ENCODE measurements at places on chromosomes 13 and 19. TPM values are rescaled to one million over a fixed set of nuclear protein-coding genes. Genes with fewer than 3 reads are reported as not detected.

Gene ASPDH
- total RNA-seq: not detected

Gene RFPL4AL1
- not detected for total RNA-seq

Gene FPR1
- 0.60 TPM for total RNA-seq

Gene MBOAT7
- total RNA-seq: 54.7 TPM

Gene SOX21
- total RNA-seq: 17.9 TPM

Gene ILF3
- total RNA-seq: 136 TPM

Gene SCGB2B2
- 5.8 TPM for total RNA-seq

Gene SLC27A5
- 13.2 TPM for total RNA-seq

Gene ATP8A2
- total RNA-seq: 0.24 TPM

Gene PDX1
- not detected for total RNA-seq

- H3K27me3 ChIP-seq: no peaks in the 10 kb centered on the region
- H3K4me1 ChIP-seq: no peaks in the 10 kb centered on the region
- no peak overlapping the region for H3K4me3 ChIP-seq
- no peak overlapping the region for H3K27ac ChIP-seq
These were observed 37.4 kb upstream of the GAS6 start for GRCh38 chr13:113901231-113901630.

DNA sequence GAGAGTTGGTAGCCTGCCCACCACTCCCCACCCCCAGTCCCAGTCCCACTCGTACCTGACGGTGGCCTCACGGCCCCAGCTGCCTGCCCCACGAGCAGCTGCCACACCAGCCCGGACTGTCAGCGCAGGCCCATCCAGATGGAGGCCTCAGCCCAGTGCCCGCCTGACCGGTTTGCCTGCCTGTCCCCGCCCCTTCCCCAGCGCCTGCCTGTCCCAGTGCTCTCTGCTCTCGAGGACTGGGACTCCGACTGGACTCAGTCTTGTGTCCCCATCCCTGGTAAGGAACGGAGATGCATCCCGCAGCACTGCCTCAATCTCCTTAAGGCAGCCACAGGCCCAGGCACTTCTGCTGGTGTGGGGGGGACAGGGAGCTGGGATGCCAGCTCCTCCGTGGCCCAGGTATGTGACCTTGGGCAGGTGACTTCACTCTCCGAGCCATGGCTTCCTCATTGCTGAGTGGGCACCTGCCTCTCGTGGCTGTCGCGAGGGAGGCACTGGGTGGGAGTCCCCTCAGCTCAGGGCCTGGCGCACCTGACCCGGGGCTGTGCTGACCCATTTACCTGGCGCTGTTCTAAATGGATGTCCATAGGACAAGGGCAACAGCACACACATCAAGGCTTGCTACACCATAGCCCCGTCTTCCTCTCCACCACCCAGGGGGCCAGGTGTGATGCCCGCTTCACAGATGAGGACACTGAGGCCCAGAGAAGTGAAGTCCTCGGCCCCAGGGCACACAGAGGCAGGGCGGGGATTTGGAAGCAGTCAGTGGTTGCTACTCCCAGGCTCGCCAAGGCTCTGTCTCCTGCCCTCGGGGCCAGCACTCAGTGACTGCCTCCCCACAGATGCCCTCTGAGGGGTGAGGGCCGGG, at the start of gene NKPD1:
NKPD1 (minus strand) TSS at position 113 of the 868 bp plus-strand sequence. CDS start 832 bp downstream, outside the sequence.
- peak within 1 kb of the TSS; percentile 38 for H3K4me3 ChIP-seq
- peaks cover 77% of the 10 kb centered on the region for H3K4me1 ChIP-seq

DNA sequence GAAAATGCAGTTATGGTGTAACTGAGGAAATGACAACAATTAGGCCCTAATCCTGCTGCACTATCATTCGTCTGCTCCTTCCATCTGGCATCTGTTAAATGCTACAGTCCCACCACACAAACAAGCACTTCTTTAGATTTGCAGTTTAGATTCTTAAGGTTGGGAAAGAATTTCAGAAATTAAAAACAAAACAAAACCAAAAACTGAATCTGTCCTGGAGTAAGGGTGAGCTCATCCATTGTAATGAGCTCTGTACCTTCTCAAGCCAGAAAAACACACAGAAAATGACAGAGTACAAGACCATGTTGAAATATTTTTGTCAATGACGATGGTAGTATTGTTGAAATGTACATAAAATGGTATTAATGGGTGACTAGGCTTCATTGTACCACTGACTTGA, 28.3 kb downstream of the SMAD9 start:
- H3K36me3 ChIP-seq: no peaks in the 10 kb centered on the region
- no peak for DNase-seq
- H3K27ac ChIP-seq: no peak overlapping the region
- H3K4me1 ChIP-seq: no peaks in the 10 kb centered on the region

GRCh38 chr19:9413240-9413954, 22.0 kb downstream of the ZNF266 start:
- H3K36me3 ChIP-seq: peaks cover 62% of the 10 kb centered on the region
- H3K27me3 ChIP-seq: no peaks in the 10 kb centered on the region
- H3K4me3 ChIP-seq: no peak overlapping the region

- H3K27me3 ChIP-seq: no peaks in the 10 kb centered on the region
- no peak overlapping the region for H3K27ac ChIP-seq
- H3K4me3 ChIP-seq: no peak overlapping the region
These were observed 5.1 kb downstream of the RAP2A start for GRCh38 chr13:97438856-97439595.

DNA sequence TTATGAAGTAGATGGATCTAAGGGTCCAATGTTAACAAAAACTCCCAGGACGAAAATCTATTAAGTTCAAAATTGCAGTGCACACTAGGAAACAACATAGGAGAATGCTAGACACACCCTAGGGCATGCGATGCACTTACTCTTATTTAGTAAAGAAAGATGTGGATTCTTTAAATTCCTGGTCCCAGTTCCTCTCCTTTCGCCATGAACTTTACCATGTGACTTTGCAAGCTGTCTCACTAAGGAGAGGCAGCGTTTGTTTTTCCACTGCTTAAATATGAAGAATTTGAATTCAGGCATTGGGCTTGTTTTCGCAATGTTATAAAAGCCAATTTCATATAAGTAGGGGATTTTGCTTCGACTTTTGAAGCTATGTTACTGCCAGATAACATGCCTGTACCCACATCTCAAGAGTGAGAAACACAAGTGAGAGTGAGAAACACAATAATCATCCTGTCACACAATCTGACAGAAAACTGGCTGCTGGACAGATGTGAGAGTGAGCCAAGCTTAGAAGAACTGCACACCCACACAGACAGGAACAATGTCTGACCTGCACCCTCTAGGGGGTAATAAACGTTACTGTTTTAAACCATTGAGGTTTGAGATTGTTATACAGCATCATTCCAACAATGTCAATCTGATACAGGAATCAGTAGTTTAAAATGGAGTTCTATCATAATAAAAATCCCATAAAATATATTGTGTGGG, 1308.4 kb downstream of the SLITRK5 start:
- no peak for DNase-seq
- no peaks in the 10 kb centered on the region for H3K4me1 ChIP-seq
- no peaks in the 10 kb centered on the region for H3K27me3 ChIP-seq
- H3K4me3 ChIP-seq: no peak overlapping the region
- no peak overlapping the region for H3K27ac ChIP-seq

DNA sequence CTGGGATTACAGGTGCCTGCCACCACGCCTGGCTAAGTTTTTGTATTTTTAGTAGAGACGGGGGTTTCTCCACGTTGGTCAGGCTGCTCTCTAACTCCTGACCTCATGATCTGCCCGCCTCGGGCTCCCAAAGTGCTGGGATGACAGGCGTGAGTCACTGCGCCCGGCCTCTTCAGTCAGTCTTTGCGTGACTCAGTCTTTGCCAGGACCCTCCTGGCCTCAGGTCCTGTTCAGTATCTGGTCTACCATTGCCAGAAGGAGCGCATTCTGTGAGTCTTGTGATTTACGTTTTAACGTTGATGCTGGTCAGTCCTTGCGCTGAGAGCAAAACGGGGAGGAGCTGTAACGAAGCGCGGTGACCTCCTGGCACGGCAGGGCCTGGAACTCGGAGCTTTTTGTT, 7.6 kb upstream of the HMG20B start:
- no peaks in the 10 kb centered on the region for H3K27me3 ChIP-seq
- no peak for DNase-seq
- no peaks in the 10 kb centered on the region for H3K4me1 ChIP-seq
- H3K36me3 ChIP-seq: no peaks in the 10 kb centered on the region

- no peaks in the 10 kb centered on the region for H3K36me3 ChIP-seq
- H3K27ac ChIP-seq: no peak overlapping the region
- no peaks in the 10 kb centered on the region for H3K27me3 ChIP-seq
- no peaks in the 10 kb centered on the region for H3K4me1 ChIP-seq
These were observed 1491.9 kb downstream of the SLITRK5 start for GRCh38 chr13:89163096-89163495.

- H3K27ac ChIP-seq: no peak overlapping the region
- H3K27me3 ChIP-seq: no peaks in the 10 kb centered on the region
- DNase-seq: no peak
- H3K4me3 ChIP-seq: no peak overlapping the region
These were observed 363.1 kb upstream of the DACH1 start for GRCh38 chr13:72230131-72230530.

GRCh38 chr13:51286135-51287002, 53.1 kb upstream of the SERPINE3 start:
- H3K4me1 ChIP-seq: no peaks in the 10 kb centered on the region
- no peak overlapping the region for H3K27ac ChIP-seq
- H3K36me3 ChIP-seq: no peaks in the 10 kb centered on the region
- no peak overlapping the region for H3K4me3 ChIP-seq
- no peaks in the 10 kb centered on the region for H3K27me3 ChIP-seq

GRCh38 chr19:41344162-41344561, 9.6 kb downstream of the TGFB1 start:
- H3K4me3 ChIP-seq: no peak overlapping the region
- no peaks in the 10 kb centered on the region for H3K27me3 ChIP-seq
- no peak overlapping the region for H3K27ac ChIP-seq
- no peak for DNase-seq
- H3K4me1 ChIP-seq: peaks cover 2% of the 10 kb centered on the region

- DNase-seq: no peak
- H3K27me3 ChIP-seq: no peaks in the 10 kb centered on the region
- H3K4me3 ChIP-seq: no peak overlapping the region
- peaks cover 24% of the 10 kb centered on the region for H3K4me1 ChIP-seq
These were observed 288.2 kb downstream of the MYO16 start for GRCh38 chr13:108917581-108917980.

GRCh38 chr13:48437371-48437770, 24.5 kb upstream of the LPAR6 start:
- H3K27ac ChIP-seq: peak overlapping the region; percentile 44
- H3K4me1 ChIP-seq: peaks cover 36% of the 10 kb centered on the region
- H3K4me3 ChIP-seq: peak overlapping the region; percentile 6
- H3K36me3 ChIP-seq: no peaks in the 10 kb centered on the region

GRCh38 chr19:11288349-11288748, 7.6 kb upstream of the TSPAN16 start:
- H3K27ac ChIP-seq: no peak overlapping the region
- H3K4me3 ChIP-seq: no peak overlapping the region
- no peaks in the 10 kb centered on the region for H3K27me3 ChIP-seq
- DNase-seq: no peak

GRCh38 chr13:46995874-46996273, 99.0 kb upstream of the HTR2A start:
- no peak for DNase-seq
- H3K27me3 ChIP-seq: no peaks in the 10 kb centered on the region
- no peaks in the 10 kb centered on the region for H3K4me1 ChIP-seq
- H3K36me3 ChIP-seq: no peaks in the 10 kb centered on the region
- H3K27ac ChIP-seq: no peak overlapping the region
- H3K4me3 ChIP-seq: no peak overlapping the region

DNA sequence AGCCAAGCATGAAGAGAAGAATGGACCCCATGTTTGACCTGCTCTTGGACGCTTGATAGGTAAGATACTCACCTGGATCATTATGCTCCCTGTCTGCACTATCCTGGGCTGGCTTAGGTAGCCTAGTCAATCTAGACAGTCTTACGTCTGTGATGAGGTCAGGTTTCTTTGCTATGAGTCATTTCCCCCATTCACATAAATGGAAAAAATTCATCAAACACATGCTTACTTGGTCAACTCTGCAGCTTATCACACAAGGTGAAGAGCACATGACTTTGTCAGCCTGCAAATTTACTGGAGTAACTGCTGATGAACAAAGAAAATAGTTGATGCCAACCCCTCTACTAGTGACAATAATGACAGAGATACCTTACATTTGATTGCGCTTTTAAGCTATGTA, 170.0 kb downstream of the NUFIP1 start:
- DNase-seq: no peak
- H3K27ac ChIP-seq: no peak overlapping the region
- H3K4me1 ChIP-seq: peaks cover 6% of the 10 kb centered on the region

- H3K4me3 ChIP-seq: no peak overlapping the region
- no peaks in the 10 kb centered on the region for H3K27me3 ChIP-seq
- no peak overlapping the region for H3K27ac ChIP-seq
- DNase-seq: no peak
These were observed 205.0 kb downstream of the TSHZ3 start for GRCh38 chr19:31144075-31144870.

GRCh38 chr19:38975861-38976271, 324 bp upstream of the FBXO17 start:
- H3K27me3 ChIP-seq: peaks cover 8% of the 10 kb centered on the region
- no peaks in the 10 kb centered on the region for H3K36me3 ChIP-seq
- H3K4me1 ChIP-seq: peaks cover 32% of the 10 kb centered on the region
- peak overlapping the region; percentile 91 for H3K27ac ChIP-seq
- peak; percentile 69 for DNase-seq
- H3K4me3 ChIP-seq: peak overlapping the region; percentile 70

DNA sequence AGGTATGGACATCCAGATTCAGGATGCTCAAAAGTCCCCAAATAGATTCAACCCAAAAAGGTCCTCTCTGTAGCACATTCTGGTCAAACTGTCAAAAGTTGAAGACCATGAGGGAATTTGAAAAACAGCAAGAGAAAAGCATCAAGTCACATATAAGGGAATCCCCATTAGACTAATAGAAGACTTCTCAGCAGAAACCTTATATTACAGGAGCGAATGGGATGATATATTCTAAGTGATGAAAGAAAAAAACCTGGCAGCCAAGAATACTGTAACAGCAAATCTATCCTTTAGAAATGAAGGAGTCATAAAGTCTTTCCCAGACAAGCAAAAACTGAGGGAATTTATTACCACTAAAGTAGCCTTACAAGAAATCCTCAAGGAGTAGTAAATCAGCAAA, 29.7 kb downstream of the FXYD5 start:
- no peaks in the 10 kb centered on the region for H3K4me1 ChIP-seq
- no peak for DNase-seq
- no peak overlapping the region for H3K27ac ChIP-seq
- no peaks in the 10 kb centered on the region for H3K36me3 ChIP-seq
- no peaks in the 10 kb centered on the region for H3K27me3 ChIP-seq

GRCh38 chr19:18833849-18834643, 2.3 kb downstream of the UPF1 start:
- H3K4me3 ChIP-seq: peak overlapping the region; percentile 97
- H3K27ac ChIP-seq: peak overlapping the region; percentile 33
- no peak for DNase-seq
- no peaks in the 10 kb centered on the region for H3K36me3 ChIP-seq
- H3K4me1 ChIP-seq: peaks cover 51% of the 10 kb centered on the region

DNA sequence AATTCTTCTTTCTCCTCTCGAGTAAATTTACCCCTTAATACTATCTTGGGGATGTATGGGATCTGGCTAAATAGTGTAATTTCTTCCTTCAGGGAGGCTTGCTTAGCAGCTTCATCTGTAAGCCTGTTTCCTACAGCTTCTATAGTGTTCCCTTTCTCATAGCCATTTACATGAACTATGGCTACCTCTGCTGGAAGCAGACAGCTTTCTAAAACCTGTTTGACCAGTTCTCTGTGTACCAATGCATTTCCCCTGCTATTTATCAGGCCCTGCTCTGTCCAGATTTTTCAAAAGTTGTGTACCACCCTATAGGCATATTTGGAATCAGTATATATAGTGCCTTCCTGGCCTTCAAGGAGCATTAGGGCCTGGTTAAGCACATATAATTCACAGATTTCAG, 113.6 kb upstream of the PCDH9 start:
- H3K27me3 ChIP-seq: no peaks in the 10 kb centered on the region
- H3K4me1 ChIP-seq: no peaks in the 10 kb centered on the region
- no peak overlapping the region for H3K4me3 ChIP-seq
- H3K36me3 ChIP-seq: no peaks in the 10 kb centered on the region
- no peak for DNase-seq
- H3K27ac ChIP-seq: no peak overlapping the region
